ENCODE measurements at places on chromosomes 12 and 14.

DNA sequence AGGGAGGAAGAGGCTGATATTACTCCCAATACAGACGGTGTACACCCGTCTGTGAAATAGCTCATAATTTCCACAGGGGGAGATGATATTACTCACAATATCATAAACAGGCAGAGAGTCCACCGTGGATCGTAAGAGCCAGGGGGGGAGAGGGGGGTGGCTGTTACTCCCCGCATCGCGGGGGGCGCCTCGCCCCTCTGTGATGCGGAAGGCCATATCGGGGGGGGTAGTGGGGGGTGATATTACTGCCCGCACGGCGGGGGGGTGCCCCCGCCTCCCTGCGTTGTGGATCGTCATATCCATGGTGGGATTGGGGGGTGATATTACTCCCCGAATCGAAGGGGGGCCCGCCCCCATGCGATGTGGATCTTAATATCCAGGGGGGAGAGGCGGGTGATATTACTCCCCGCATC lies 91.9 kb downstream of the FRMD6 start:
- DNase-seq, result no peak

DNA sequence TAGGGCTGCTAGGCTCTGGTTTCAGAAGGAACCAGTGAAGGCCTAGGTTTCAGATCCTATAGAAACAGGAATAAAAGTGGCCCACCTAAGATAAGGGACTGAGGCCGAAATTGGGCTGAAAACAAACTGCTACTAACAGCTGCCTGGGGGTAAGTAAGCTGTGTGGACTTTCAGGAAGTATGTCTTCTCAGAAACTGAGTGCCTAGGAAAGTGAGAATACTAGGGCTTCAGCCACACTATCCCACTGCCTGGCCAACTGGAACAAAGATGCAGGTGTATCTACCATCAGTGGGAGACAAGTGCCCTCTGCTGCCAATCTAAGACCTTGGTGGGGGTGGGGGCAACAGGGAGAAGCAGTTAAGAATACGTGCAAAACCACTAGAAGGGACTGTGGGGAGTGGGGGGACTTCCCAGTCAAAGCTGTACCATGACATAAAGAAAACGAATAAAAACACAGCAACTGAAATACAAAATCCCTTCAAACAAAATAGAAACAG lies 82.5 kb downstream of the MED13L start:
- peak; percentile 46 for DNase-seq

- no peak for DNase-seq
These were observed 14.1 kb downstream of the ABCD2 start for GRCh38 chr12:39605501-39605900.

GRCh38 chr12:112063273-112063672 lies 45.3 kb downstream of the NAA25 start:
- DNase-seq, result no peak

- DNase-seq, result no peak
These were observed 45.8 kb upstream of the HMGA2 start for GRCh38 chr12:65778258-65779090.

DNA sequence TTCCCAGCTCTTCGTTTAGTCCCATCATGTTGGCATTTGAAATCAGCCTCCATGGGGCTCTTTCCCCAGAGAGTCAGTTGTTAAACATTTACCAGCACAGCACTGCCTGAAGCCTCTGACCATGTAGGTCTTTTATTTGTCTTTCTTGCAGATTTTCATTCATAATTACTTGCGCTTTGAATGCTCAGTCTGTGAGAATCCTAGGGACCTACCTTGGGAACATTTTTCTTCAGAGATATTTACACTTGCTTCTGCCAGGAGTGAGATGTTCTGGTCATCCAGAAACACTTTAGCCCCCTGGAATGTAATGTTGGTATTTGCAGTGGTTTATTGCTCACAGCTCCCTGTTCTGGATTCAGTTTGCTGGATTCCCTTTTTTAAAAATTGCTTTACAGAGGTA lies 41.7 kb downstream of the RPH3A start:
- DNase-seq, result no peak

- no peak for DNase-seq
These were observed 44.9 kb upstream of the PLEKHG3 start for GRCh38 chr14:64659366-64659765.

DNA sequence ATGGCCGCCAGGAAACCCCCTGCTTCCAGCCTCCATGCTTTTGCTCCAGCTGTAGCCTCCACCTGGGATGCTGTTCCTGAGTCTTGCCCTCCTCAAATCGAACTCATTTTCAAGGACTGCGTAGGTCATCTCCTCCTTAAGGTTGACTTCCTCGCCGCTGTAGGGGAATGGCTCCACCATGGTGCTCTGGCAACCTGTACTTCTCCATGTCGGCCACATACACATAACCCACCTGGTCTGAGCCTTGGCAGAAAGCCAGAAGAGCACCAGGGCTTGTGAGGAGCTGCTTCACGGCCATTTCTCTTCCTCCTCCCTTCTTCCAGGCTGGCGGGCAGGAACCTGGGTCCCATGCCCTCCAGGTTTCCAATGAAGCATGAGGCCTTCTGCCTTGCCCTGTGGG lies 36.7 kb upstream of the BEGAIN start:
- DNase-seq, result no peak

DNA sequence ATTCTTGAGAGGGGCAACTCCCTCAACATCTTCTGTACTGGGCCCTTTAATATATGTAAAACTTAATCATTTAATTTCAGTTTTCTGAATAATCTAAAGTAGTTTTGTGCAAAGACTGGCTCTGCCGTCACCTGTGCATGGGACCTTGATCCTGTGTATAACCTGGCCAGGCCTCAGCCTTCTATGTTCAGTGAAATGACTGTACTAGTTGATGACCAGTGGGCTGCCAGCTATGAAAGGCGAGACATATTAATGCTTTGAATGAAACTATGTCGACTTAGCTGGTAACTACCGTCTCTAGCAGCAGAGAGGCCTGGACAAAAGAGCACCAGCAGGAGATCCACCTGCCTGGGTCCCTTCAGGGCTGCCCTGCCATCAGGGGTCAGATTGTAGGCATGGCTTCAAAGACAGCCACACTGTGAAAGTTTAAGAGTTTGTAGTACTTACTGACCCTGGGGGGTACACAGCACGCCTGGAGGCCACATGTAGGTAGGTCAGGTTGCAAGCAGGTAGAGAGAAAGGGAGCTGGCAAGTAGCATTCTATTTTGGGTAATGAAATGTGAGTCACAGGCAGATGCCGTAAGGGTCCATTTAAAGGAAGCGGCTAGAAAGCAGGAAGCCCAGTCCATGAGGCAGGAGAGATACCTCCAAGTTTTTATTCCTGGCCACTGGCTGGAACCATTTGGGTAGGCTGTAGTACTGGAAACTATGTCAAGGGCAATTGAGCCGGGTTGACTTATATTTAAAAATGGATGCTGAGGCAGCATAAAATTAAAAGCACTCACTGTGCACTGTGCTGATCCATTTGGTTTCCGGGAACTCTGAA lies 77.2 kb downstream of the BHLHE41 start:
- DNase-seq, result no peak

DNA sequence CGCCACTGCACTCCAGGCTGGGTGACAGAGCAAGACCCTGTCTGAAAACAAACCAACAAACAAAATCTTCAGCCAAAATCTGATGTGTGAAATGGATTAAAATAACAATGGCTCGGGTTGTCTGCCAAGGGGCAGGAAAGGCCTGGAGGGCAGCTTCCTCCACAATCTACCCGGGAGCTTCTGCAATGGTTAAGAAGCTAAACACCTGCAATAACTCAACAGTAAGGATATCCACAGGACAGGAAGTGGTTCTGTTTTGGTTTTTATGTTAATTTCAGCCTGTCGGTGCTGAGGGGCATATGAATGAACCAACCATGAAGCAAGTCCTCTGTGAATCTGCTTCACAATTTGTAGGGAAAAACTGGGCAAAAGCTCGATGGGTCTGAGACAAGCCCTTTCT lies 34.4 kb downstream of the RAD52 start:
- no peak for DNase-seq

GRCh38 chr12:123472438-123472849 lies 14.5 kb downstream of the SNRNP35 start:
- no peak for DNase-seq

GRCh38 chr12:80000831-80001230 lies 65.9 kb upstream of the PPP1R12A start:
- DNase-seq, result no peak

- DNase-seq, result no peak
These were observed 22.5 kb upstream of the AKAP6 start for GRCh38 chr14:32306549-32306948.

DNA sequence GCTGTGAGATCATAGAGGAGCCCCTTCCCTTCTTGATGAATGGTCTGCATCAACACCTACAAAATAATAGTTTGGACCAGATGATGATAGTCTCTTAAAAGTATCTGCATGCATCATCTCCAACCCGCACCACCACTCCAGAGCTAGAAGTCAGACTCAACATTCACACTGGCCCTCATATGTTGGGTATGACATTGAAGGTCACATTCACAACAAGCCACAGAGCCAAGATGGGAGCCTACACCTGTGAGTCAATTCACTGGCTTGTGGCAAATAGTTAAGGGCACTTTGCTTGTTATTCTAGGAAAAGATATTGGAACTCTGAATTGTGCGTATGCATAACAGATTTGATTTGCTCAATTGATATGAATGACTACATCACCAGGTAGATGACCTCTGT lies 1197.9 kb downstream of the VRK1 start:
- DNase-seq, result no peak

DNA sequence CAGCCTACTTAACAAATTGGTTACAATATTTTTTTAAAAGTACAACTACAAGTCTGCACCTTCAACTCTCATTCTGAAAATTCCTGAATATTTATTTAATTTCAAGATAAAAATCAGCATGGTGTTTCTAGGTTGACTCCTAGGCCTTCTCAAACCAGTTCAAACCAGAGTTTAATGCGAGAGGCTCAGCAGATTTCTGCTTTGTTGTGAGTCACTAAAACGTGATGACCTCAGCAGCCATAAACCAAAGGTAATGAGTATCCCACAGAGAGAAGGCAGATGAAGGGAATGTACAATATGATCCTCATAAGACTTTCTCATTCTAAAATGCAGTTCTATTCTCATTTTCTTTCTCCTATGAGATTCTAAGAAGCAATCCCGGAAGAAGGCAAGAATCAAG lies 1.5 kb downstream of the PRDM4 start:
- no peak for DNase-seq

- no peak for DNase-seq
These were observed 169.8 kb downstream of the BTG1 start for GRCh38 chr12:91975891-91976290.

DNA sequence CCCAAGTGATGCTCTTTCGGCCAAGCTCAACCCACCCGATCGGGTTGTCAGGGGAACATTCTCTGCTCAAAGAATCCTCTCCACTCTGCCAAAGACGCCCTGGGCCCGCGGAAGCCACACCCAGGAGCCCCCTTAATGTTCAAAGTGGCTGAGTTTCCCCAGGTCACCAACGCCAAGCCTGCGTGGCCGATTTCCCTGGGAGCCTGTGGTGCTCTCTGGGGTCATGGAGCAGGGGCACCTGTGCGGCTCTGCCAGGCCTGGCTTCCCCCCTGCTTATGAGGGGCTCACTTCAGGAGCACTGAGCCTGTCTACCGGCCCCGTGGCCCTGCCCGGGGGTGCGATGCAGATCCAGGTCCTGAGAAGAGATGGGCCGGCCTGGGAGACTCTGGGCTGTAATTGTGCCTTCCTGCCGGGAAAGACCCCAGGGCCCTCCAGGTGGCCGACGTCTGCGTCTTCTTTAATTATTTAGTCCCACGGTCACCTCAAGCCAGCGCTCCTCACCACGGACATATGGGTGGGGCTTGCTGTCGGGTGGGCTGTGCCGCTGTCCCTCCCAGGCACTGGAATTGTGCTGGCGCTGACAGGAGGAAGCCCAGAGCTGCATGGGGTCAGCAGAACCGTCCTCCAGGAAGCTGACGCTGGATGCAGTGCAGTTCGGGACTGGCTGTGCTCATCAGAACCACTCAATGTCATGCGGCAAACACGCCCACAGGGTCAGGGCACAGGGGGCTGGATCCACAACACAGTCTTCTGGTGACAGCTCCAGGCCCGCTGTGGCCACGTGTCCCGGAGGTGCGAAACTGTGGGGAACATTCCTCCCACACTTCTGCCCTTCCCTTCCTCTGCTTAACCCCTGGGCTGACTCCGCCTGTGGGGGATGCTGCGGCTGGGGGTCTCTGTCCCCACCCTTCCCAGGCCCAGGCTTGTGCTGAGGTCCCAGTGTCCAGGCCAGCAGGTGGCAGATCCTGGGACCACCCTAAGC lies 267.6 kb upstream of the SFSWAP start:
- no peak for DNase-seq

DNA sequence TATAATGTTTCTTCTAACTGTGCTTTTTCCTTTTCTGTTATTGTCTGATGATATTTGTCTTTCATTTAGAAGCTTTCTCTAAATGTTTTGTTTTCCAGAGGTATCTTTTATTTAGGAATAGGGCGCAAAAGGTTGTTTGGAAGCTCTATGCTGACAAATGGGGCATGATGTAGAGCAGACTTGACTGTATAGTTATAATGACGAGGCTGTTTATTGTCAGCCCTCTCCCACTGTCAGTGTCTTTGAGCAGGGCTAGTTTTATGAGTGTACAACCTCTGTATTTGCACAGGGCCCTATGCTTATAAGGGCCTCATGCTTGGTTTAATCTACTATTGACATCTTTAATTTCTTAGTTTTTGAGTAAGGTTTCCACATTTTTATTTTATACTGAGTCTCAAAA lies 158.9 kb downstream of the CCDC91 start:
- no peak for DNase-seq

- DNase-seq, result no peak
These were observed 38.3 kb downstream of the GYS2 start for GRCh38 chr12:21566223-21566906.

DNA sequence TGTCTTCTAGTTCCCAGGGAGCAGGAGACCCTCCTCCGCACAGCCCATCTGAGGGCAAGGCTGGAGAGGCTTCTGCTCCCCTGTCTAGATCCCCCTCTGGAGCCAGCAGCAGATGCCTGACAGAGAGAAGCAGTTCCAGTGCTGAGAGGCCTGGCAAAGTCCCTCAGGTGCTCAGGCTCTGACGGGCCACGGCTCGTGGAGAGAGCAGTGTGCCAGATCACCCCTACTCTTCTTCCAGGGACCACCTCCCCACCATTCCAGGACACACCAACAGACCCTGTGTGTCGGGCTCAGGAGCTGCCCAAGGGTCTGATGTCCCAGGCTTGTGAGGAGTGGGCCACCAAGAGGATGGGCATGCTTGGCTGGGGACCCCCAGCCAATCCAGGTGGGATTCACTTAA lies 22.5 kb upstream of the C14orf180 start:
- DNase-seq, result no peak
